CMK (cell line): ENCODE measurements at places on chromosomes 6 and 20.
A peak's percentile ranks its signal among the peaks of the same experiment; 100 is the strongest.

- DNase-seq, result peak; percentile 85
Measured at GRCh38 chr6:42028234-42029061, 21.9 kb upstream of the TAF8 start.

DNA sequence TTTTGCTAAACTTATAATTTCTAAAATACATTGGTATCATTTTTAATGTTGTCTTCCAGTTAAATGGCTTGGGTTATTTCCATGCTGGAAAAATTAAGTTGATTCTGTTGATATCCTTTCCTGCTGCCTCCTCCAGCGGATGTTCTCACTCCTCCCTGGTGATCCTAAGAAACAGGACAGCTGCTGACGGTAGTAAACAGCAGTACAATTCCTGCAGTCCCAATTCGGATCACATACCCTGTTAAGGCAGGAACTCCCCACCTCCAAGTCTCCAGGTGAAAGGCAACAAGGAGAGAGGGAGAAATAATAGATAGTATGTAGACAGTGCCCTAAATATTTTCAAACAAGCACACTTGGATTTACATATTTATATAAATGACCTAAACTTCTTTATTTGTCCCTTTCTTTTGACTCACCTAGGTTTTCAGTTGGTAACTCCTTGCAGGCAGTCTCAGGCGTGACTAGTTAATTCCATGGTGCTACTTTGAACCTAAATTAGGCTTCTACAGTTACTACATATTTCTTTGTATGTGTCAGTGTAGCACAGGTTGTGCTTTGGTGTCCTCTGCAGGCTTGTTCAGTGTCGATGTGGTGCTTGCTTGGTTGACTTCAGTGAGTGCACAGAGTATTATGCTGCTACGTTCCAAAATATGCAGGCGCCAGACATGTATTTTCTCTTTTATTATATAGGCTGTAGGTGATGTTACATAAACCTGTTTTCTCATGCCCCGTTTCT is 126.0 kb downstream of the ADGRB3 start:
- no peak for DNase-seq

DNA sequence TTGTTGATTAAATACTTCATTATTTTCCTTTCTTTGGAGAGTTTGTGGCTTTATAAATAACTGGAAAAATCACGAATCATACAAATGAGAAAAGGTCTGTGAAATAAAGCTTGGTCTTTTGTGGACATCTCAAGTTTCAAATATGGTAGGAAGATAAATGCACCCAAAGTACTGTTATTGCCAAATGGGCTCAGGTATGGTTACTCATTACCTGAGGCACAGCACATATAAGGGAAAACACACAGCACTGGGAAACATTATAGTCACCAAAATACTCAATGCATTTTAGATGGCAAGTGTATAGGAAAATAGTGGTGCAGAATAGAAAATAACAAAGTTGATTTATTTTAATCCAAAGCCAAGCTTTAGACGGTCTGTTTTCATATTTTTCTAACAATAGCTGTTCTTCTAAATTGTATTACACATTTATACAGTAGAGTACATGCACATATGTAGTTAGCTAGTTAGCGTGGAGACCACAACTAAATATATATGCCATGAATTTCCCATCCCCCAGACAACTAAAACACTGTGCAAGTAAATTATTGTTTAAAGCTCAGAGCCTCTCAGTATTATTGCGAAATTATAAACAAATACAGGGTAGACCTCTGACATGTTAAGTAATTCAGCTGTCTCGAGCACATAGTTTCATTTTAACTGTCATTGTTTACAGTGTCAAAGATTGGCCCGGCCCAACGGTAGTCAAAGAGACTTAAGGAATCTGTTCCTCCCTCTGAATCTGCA is 336.0 kb downstream of the SYNE1 start:
- DNase-seq, result no peak

GRCh38 chr6:99819853-99820252 is 174.2 kb downstream of the MCHR2 start:
- DNase-seq, result no peak

DNA sequence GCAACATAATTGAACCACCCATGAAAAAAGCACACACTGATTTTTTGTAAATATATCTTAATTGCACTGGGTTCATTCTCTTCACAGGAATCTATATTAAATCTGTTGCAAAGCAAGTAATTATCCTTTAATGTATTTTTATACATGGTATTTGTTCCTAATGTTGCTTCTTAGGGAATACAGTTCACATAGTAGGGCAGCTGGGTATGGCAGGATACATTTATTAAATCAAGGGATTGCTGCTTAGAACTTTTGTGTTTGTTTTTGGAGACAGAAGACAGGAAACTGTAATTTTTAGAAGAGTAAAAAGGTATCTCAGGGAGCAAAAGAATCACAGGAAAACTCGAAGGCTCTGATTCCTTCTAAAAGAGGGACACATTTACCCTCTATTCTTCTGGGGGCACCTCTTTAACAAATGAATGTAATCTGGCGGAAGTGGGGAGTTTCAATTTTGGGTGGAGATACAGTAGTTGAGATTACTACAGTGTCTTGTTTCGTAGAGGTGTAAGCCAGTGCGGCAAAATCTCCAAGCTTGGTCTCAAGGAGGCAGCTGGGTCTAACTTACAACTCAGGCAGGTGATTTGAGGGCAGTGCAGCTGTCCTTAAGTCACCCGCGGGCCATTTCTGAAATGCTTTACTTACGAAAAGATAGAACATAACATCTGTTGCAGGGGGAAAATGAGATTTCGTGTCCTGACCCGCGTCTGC is 812 bp upstream of the SMIM13 start:
- DNase-seq, result no peak

DNA sequence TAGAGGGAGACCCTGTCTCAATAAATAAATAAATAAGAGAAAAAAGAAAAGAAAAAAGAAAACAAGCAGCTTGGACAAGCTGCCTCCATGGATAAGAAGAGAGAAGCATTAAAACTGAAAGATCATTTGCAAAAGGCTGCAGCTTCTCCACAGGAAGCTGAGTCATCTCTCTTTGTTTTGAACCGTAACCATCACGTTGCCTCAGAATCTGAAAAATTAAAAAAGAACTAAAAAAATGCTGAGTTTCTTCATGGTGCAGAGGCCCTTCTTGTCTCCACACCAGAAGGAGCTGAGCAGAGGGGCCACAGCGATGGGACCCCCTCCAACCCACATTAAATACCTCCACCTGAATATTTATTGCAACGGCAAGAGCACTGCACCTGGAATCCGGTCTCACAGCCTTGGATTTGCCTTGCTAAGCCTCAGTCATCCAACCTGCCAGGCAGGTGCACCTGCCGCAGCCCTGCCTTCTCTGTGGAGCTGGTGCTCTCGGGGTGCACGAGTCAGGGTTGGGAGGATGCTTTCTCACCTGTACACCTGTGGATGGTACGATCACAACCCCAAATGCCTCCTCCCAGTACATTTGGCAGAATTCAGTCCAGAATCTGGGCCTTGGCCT is 28.1 kb downstream of the TOX2 start:
- no peak for DNase-seq
